ENCODE measurements at places on chromosomes 4 and X. TPM values are rescaled to one million over a fixed set of nuclear protein-coding genes. Genes with fewer than 3 reads are reported as not detected.

JCHAIN gene
- total RNA-seq, result 12.0 TPM

SNCA gene
- 12.7 TPM for total RNA-seq

FATE1 gene
- total RNA-seq, result not detected

MAGEA2B gene
- not detected for total RNA-seq

SPANXD gene
- not detected for total RNA-seq

CXCL11 gene
- total RNA-seq, result not detected

TEX13B gene
- not detected for total RNA-seq

FAM53A gene
- 1.6 TPM for total RNA-seq

FHDC1 gene
- 0.50 TPM for total RNA-seq

GAGE12C gene
- total RNA-seq, result not detected

TECRL gene
- 636 TPM for total RNA-seq

GPR82 gene
- total RNA-seq, result 0.53 TPM

ITGB1BP2 gene
- total RNA-seq, result 90.5 TPM

- DNase-seq, result no peak
Observed at GRCh38 chr4:17155486-17155885, 257.0 kb upstream of the LDB2 start.

- DNase-seq, result no peak
Observed at GRCh38 chr4:69196209-69196965, 18.2 kb downstream of the UGT2B11 start.

DNA sequence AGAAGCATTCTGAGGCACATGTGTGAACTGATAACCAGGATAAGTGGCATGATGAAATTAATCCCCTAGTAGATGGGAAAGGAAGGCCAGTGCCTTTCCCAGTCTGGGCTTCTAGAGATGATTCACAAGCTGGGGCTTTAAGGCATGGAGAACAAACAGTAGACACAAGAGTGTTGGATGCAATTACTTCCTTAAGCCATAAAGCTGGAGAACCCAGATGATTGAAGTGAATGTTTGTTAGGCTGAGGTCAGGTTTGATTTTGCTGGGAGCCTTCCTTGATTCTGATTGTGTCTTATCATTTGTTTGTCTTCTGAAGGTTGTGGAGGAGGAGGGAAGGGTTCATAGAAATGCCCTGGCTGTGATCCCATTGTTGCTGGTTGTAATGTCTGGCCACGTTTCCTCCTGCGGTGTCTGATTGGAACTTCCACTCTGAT, 125.2 kb downstream of the NHS start:
- peak; percentile 22 for DNase-seq

GRCh38 chrX:51476930-51477329, 19.5 kb downstream of the NUDT11 start:
- DNase-seq, result no peak

DNA sequence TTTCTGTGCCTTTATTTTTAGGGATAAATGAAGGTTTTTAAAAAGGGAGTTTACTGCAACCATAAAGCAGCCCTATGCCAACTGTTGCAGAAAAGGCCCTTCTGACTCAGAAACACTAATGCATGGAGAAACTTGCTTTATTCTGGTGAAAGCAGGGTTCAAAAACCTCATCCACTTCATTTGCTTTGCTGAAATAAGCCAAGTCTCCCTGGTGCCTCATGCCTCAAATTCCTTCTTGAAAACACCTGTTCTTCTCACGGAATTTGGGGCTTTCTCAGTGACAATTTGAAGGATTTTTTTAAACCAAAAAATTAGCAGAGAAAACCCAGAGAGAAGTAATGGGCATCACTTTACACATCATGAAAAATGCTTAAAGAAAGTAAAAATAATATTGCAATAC, 349.0 kb downstream of the PCDH7 start:
- DNase-seq, result no peak

- DNase-seq, result no peak
Observed at GRCh38 chr4:185955826-185956543, 113.0 kb upstream of the TLR3 start.

- no peak for DNase-seq
Observed at GRCh38 chr4:75696071-75696470, 22.9 kb upstream of the G3BP2 start.

DNA sequence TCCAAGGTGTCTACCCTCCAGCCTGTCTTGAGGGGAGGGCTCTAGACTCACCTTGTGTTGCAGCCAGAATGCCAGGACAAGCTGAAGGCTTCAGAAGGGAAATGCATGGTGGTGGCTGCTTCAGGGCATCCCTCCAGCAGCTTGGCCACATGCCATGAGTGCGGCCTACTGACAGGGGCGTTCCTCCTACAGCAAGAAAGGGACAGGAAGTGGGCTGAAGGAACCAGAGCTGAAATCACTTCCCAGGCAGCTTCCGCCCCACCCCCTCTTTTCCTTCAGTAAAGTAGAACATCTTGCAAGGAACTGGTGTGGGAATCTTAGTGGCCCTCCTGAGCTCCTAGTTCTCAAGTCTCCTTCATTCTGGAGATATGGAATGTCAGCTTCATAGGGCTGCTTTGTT, 167.5 kb upstream of the DGKK start:
- DNase-seq, result peak; percentile 78

- no peak for DNase-seq
Observed at GRCh38 chr4:137106287-137106686, 426.0 kb downstream of the PCDH18 start.

DNA sequence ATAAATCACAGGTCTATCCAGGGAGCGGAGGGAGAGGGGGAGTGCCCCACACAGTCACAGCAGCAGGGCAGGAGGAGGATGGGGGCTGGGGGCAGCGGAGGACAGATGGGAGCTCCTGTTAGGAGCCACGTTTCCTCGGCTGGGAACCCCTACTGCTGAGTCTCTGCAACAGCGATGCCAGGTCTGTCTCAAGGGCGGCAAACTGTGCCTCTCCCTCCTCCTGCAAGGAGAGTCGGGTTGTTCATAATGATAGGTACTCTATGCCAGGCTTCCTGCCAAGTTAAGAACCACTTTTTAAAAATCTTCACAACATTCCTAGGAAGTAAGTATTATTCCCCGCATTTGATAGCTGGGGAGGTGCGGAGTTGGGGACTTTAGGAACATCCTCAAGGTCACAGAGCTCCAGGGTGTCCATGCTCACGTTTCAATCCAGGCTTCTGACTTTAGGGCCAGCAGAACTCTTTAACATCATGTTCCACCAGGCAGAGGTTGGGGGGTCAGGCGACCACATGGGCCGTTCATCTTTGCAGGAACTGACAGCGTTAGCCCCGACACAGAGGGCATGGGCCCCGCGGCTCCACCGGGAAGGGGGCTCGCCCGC, 98.3 kb upstream of the MAML3 start:
- DNase-seq, result no peak

- DNase-seq, result no peak
Observed at GRCh38 chr4:60648774-60649173, 551.4 kb upstream of the ADGRL3 start.

GRCh38 chr4:14871676-14872430, 130.4 kb upstream of the CPEB2 start:
- no peak for DNase-seq

- DNase-seq, result no peak
Observed at GRCh38 chrX:20637351-20637750, 370.6 kb upstream of the RPS6KA3 start.

Measured in left cardiac atrium (tissue), 4 donors.